ENCODE measurements at places on chromosomes 5 and 9. TPM values are rescaled to one million over a fixed set of nuclear protein-coding genes. Genes with fewer than 3 reads are reported as not detected.

Gene CARD9
- total RNA-seq: 19.8 TPM

Gene NEUROG1
- total RNA-seq: not detected

Gene F12
- 4.5 TPM for total RNA-seq

Gene NEURL1B
- total RNA-seq: 93.3 TPM

Gene WNK2
- 7.2 TPM for total RNA-seq

Gene JAK2
- 23.7 TPM for total RNA-seq

Gene HARS1
- total RNA-seq: 49.0 TPM

Gene SPINK13
- not detected for total RNA-seq

Gene THBS4
- total RNA-seq: 161 TPM

Gene HK3
- 24.0 TPM for total RNA-seq

Gene RECK
- total RNA-seq: 24.1 TPM

Gene PLPPR1
- 1.7 TPM for total RNA-seq

Gene AHRR
- 1.0 TPM for total RNA-seq

Gene PKD2L2
- not detected for total RNA-seq

Gene PDE6A
- total RNA-seq: not detected

Gene SLC4A9
- not detected for total RNA-seq

Gene QRFP
- not detected for total RNA-seq

Gene UBE2QL1
- total RNA-seq: 0.60 TPM

Gene SLC6A3
- total RNA-seq: not detected

All from tibial nerve (tissue), 4 donors.